Amniotic stem cell (primary cell): ENCODE measurements at places on chromosomes 16 and 17.

DNA sequence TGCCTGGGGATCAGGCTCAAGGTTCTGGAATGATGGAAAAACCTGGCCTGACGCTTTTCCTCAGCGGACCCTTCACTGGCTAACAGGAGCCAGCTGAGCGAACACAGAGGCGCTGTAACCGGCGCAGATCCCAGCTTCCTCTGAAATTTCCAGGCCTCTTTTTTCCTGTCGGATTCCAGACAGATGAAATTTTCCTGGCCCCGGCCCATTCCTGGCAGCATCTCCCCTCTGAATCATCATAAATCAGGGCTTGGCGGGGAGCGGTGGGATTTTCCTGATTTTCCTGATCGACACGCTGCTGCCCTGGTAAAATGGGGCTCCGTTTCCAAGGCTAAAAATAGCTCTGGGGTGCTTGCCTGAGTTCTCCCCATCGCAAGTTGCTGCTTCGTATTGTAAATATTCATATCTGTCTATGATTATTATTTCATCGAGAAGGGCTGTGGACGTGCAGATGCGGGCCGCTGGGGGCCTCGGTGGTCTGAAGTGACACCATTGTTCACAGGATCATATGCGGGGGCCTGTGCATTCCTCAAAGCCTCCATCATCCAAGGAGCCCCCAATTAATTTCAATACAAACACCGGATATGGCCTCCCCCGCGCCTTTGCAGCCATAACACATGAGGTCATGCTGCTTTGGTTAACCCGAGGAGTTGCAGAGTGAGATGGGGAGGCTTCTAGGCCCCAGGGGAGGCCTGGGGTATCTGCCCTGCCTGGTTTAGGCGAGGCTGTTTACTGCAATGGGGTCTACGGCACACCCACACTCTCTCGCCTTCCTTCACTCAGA is 45.8 kb upstream of the ETV4 start:
- DNase-seq = peak; percentile 79

- DNase-seq = no peak
These were observed 25.6 kb upstream of the ABCA10 start for GRCh38 chr17:69254187-69254586.

- DNase-seq = no peak
These were observed 5.1 kb downstream of the ERBB2 start for GRCh38 chr17:39704821-39705551.

DNA sequence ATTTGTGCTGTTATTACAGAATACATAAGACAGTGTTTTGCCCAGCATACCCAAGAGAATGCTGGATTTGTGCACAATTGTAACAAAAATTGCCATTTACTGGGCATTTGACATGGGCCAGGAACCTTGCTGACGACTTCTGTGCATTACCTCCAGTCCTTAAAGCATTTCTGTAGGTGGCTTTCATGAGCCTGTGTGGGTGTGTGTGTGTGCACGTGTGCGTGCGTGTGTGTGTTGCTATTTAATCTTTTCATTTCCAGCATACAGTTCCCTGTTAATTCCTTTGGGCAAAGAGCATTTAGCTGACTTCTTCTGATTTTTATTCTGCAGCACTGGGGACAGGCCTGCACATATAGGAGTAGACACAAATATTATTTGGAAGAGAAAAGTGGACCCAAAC is 134.4 kb downstream of the CYLD start:
- DNase-seq = no peak

GRCh38 chr17:39861235-39861634 is 2.9 kb downstream of the IKZF3 start:
- DNase-seq = no peak

DNA sequence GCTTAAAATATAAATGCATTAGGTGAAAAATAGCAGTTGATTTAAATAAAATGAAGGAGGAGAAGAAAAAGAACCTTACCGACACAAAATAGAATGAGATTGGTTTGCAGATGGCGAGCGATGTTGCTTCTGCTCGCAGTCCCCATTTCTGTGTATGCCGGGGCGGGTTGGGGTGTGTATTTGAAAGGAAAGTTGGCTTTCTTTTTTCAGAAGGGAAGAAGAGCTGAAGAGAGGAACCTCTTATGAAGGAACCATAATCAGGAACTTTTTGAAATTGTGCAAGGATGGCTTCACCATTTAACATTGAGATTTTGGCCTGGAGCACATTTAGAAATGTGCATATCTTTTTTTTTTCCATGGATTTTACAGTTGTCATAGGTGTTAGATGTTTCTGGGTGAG is at the start of gene IGSF6:
IGSF6 (minus strand) TSS at position 156 of the 400 bp plus-strand sequence; CDS start at position 146, 10 bp downstream.
- no peak for DNase-seq

GRCh38 chr17:80285237-80285920 is 24.7 kb downstream of the RNF213 start:
- no peak for DNase-seq
